ENCODE measurements at places on chromosomes 3 and 15.

DNA sequence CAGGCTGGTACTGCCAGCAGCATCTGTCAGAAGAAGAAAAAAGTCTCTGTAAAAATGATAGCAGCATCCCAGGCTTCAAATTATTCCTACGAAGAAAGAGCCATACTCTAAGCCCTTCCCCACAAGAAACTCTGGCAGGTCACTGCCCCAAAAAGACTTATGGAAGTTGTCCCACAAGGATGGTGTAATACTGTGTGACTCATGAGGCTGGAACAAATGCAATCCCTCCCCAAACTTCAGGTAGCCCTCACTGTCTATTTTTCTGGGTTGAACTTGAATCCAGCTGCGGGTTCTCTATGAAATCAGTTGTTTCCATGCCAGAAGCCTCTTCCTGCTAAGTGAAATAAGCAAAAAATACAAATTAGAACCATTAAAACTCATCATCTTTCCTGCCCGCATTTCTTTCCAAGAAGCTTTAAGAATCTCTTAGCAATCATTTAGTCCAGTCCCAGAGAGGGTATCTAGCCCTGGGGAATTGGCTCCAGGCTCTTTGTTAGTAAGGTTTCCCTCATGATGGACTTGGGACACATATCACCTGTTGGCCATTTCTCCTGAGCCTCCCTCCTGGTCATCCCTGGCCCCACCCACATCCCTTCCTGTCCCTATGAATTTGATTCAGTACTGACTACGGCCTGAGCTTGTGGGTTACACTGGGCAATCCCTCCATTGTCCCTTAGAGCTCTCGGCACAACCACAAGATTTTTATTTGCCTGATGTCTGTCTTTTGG is 51.7 kb downstream of the FAM174B start:
- no peak for DNase-seq

GRCh38 chr15:91712286-91712685 is 141.2 kb upstream of the SLCO3A1 start:
- no peak for DNase-seq

DNA sequence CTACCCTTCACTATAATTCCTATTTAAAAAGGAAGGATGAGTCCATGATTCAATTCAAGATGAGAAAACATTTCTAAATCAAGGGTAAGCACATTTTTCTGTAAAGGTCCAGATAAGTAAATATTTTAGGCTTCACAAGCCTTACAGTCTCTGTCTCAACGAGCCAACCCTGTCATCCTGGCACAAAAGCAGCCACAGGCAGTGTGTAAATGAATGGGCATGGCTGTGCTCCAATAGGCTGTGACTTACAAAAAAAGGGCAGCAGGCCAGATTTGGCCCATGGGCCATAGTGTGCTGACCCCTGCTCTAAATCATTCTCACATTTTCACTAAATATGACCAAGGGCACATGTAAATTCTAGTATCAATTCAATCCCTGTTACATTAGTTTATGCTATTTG is 200.4 kb downstream of the WNT5A start:
- no peak for DNase-seq

DNA sequence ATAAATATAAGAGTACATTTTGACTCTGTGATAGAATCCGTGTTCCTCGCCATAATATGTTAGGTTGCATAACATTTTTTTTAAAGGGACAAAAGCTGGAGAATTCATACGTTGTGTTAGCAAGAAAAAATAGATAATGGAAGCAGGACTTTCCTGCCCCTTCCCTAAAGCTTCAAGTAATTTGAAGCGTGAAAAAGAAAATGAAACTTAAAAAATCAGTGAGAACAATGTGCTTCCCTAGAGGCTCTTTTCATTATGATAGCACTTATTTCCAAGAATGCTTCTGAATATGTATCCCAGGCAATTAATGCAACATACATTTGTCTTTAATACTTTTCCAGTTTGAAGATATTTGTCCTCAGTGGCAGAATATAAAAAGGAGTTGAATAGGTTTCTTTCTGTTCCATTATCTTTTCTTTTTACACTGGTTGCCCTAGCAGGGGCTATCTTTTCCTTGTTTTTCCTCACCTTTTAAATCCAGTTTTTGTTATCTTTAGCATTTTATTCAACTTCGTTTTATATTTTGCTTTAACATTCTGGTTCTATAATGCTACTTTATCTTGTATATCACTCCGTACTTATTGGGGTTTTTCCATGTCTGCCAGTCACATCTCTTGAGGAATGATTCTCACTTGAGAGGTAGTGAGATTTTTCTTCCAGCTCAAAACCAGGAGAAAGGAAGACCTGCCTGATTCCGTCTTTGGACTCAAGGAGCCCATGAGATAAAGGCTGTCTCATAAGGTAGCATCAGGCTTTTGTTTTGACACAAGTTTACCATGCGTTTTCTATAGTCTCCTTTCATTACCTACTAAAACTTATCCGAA is 113.8 kb downstream of the MBNL1 start:
- no peak for DNase-seq

- no peak for DNase-seq
Observed at GRCh38 chr15:88983861-88984429, 70.8 kb upstream of the MFGE8 start.

- DNase-seq = no peak
Observed at GRCh38 chr15:48469271-48469670, 138.0 kb downstream of the DUT start.

DNA sequence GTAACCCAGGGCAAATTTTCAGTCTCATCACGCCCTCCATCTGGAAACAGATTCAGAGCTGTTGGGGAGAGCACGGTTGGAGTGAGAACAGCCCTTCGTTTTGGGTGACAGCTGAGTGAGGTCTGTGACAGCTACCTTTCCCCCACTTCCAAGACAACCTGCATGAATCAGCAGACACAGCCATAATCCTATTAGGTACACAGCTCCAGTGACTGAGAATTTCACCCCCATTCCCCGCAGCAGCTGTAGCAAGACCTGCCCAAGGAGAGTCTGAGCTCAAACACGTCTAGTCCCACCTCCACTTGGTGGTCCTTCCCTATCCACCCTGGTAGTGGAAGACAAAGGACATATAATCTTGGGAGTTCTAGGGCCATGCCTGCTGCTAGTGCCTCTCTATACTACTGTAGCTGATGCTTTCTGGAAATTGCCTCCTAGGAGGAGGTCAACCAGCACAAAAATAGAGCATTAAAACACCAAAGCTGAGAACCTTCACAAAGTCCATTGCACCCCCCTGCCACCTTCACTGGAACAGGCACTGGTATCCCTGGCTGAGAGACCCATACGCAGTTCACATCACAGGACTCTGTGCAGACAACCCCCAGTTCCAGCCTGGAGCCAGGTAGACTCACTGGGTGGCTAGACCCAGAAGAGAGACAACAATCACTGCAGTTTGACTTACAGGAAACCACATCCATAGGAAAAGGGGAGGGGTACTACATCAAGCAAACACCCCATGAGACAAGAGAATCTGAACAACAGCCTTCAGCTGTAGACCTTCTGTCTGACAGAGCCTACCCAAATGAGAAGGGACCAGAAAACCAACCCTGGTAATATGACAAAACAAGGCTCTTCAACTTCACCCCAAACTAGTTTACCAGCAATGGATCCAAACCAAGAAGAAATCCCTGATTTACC is 448.6 kb upstream of the CBLB start:
- DNase-seq = no peak

DNA sequence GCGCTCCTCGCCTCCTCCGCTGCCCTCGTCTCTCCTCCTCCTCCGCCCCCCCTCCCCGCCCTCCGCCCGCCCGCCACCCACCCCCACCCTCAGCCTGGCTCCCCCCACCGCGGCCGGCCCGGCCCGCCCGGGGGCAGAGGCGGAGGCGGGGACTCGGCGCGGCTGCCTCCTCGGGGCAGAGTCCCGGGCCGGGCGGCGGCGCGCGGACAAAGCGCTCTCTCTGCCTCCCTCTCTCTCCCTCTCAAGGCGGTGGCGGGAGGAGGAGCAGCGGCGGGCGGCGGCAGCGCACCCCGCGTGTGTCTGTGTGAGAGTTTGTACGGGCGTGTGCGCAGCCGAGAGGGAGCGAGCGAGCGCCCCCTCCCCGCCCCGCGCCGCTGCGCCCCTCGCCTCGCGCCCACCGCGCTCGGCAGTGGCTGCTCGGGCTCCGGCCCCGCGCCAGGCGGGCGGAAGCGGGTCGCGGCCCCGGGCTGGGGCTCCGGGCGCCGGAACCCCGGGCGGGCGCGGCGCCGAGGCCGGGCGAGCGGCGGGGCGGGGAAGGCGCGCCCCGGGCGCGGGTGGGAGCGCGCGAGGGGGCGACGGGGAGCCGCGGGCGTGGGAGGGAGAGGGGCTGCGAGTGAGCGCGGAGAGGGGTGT is at the start of gene IGF2BP2:
TSS of gene IGF2BP2 (minus strand) at position 37 of the 633 bp plus-strand sequence. CDS start 82 bp downstream, outside the sequence.
- peak; percentile 40 for DNase-seq

GRCh38 chr15:89837134-89837829 is 22.6 kb upstream of the ANPEP start:
- no peak for DNase-seq

- no peak for DNase-seq
Observed at GRCh38 chr3:150975992-150976368, 3.5 kb upstream of the CLRN1 start.

DNA sequence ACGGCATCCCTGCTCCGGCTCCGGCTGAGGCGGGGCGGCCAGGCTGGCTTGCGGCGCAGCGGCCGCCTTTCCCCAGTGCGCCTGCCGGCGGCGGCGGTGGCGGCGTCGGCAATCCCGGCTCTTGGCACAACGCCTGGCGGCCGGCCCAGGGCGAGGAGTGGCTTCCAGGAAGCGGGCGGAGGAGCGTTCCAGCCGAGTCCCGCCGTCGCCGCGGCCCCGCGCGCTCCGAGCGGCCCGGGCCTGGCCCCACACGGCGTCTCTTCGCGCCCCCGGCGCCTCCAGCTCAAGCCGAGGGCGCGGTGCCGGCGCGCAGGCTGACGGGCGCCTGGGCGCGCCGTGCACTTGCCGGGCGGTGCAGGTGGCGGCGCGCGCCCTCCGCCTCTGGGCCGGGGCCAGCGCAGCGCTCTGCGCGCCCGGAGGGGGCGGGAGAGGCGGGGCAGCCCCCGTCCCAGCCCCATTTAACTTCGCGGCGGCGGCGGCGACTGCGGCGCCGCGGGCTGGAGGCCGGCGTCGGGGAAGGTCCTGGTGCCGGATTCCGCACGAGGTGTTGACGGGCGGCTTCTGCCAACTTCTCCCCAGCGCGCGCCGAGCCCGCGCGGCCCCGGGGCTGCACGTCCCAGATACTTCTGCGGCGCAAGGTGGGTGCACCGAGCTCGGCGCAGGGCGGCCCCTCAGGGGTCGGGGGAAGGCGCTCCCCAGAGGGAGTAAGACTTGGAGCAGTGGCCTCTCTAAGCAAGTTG is at the start of gene ADAMTSL3:
TSS of gene ADAMTSL3 (plus strand) at position 485 of the 740 bp plus-strand sequence. CDS start 1,639 bp downstream, outside the sequence.
- peak; percentile 21 for DNase-seq

GRCh38 chr3:152976239-152976638 is 141.3 kb downstream of the P2RY1 start:
- no peak for DNase-seq

DNA sequence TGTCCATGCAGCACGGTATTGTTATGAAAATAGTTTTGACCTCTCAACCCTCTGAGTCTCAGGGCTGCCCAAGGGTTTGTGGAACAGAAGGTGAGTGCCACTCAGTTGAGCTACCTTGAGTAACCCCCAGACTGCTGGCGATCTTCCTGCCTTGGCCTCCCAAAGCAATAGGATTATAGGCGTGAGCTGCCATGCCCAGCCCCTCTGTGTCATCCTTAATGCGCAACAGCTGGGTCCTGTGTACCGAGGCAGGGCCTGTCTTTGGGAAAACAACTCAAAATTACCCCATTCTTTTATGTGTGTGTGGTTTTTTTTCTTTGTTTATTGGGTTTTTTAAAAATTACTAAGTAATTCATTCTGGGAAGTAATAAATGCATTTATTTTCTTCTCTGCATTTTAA is 78.3 kb upstream of the TPM1 start:
- no peak for DNase-seq

- peak; percentile 17 for DNase-seq
Observed at GRCh38 chr15:89912145-89912673, 543 bp downstream of the ARPIN start.

DNA sequence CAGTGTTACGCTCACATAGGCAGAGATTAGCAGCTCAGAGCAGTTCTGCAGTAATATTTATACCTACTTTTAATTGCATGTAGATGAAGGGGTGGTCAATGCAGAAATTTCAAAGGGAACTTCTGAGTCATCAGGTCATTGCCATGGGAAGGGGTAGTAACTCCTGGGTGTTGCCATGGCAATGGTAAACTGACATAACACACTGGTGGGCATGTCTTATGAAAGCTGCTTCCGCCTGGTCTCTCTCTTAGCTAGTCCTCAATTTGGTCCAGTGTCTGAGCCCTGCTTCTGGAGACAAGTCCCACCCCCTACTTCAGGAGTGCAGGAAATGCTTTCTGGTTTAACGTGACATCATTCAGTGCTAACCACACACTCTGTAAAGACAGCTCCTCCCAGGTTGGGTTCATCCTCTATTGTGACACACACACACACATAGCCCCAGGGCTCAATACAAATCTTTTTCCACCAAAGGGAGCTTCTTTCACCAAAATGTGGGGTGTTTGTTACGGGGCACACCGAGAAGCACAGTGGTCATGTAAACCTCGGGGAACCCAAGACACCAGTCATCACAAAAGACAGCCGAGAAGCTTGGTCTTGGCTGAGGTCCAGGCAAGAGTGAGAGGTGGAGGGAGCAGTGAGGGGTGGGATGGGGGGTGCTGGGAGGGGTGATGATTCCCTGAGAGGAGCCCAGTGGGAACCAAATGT is 74.5 kb downstream of the TLE3 start:
- peak; percentile 47 for DNase-seq

GRCh38 chr3:49658711-49659110 is 15.4 kb upstream of the APEH start:
- no peak for DNase-seq

GRCh38 chr3:34056951-34057390 is 258.5 kb downstream of the PDCD6IP start:
- DNase-seq = no peak

DNA sequence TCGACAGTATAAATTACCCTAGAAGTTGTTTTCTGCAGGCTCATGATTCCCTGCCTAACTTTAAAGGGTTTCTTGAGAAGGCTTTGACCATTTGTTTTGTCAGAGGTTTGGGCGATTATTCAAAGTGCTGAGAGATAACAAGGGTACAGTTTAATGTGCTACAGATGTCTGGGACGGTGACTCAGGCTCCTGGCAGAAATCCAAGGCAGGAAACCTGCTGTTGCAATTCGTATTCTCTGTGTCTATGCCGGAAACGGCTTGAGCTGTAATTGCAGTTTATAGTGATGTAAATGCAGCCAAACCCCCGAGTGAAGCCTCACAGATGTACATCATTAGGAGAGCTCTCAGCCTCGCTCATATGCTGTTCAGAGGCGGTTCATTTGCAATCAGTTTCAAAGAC is 65.6 kb downstream of the SYNPR start:
- DNase-seq = peak; percentile 3

GRCh38 chr3:157046520-157046919 is 113.4 kb downstream of the CCNL1 start:
- no peak for DNase-seq

DNA sequence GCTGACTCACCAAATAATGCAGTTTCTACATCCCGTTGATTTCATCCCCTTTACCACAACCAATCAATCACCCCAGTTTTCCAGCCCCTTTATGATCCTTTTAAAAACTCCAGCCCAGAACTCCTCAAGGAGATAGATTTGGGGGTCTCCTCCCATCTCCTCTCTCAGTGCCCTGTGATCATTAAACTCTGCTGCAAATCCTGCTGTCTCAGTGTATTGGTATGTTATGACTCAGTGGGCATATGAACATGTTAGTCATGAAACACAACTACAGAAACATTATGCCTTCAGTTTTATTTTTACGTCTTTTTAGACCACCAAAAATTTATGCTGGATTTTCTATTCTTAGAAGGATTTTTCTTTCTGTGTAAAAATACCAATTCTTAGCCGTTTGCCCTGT is 213.7 kb downstream of the DIPK2A start:
- DNase-seq = no peak

- no peak for DNase-seq
Observed at GRCh38 chr3:57423335-57423734, 120.8 kb downstream of the DNAH12 start.

Data from SW 1271 (cell line).